ENCODE measurements at places on chromosomes 5 and 9.

- no peak for DNase-seq
Measured at GRCh38 chr9:89641980-89642379, 37.2 kb downstream of the GADD45G start.

GRCh38 chr5:155019601-155020226 lies 6.2 kb downstream of the KIF4B start:
- no peak for DNase-seq

DNA sequence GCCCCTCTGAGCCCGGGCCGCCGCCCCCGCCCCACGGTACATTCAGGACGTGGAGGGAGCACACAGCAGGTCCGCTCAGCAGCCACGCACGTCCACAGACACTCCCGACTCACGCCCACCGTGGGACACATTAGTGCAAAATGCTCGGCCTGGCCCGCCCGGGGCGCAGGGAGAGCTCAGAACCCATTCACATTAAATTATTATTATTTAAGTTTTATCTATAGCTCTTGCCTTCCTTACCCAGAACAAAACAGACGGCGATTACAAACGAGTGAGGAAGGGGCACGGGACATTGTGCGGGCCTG lies 47.5 kb upstream of the UBAC1 start:
- no peak for DNase-seq

DNA sequence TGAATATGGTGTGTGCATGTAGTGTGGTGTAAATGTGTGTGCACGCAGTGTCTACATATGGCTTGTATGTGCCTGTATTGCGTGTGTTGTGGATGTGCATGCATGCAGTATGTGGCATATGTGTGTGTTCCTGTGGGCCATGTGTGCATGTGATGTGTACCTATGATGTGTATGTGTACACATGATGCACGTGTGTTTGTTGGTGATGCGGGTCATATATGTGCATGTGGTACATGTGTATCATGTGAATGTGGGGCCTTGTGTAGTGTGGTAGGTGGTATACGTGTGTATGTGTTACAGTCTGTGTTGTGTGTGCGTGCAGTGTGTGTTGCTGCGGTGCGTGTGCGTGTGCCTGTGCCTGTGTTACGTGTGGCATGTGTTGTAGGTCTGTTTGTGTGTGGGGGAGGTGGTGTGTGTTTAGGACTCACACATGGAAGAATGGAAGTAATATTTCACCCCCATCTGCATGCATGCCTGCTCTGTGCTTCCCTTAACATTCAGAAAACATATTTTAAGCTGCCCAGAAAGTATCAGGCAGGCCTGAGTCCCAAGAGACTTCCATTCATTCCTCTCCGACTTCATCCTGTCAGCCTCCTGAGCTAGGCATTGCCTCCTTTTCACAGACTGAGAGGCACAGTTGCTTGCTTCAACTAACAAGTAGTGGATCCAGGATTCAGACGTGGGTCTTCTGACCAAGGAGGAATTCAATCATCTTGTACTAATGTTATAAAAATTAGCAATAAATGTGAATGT lies 55.4 kb upstream of the RUFY1 start:
- DNase-seq: no peak

- DNase-seq: no peak
Measured at GRCh38 chr9:92740446-92740961, 24.1 kb downstream of the BICD2 start.

GRCh38 chr9:130321539-130321938 lies 56.0 kb downstream of the HMCN2 start:
- no peak for DNase-seq

GRCh38 chr5:131460867-131461572 lies 174.0 kb downstream of the RAPGEF6 start:
- no peak for DNase-seq

GRCh38 chr5:39519566-39520231 lies 94.9 kb upstream of the DAB2 start:
- DNase-seq: no peak

GRCh38 chr9:38066197-38066913 lies 2.7 kb downstream of the SHB start:
- peak; percentile 53 for DNase-seq
